ENCODE measurements at places on chromosomes 4 and X.

GRCh38 chr4:36508394-36508793 lies 227.0 kb downstream of the DTHD1 start:
- no peak for DNase-seq

GRCh38 chrX:9515973-9516538 lies 51.2 kb downstream of the TBL1X start:
- no peak for DNase-seq

GRCh38 chr4:86976801-86977485 lies 42.1 kb downstream of the AFF1 start:
- DNase-seq = no peak

DNA sequence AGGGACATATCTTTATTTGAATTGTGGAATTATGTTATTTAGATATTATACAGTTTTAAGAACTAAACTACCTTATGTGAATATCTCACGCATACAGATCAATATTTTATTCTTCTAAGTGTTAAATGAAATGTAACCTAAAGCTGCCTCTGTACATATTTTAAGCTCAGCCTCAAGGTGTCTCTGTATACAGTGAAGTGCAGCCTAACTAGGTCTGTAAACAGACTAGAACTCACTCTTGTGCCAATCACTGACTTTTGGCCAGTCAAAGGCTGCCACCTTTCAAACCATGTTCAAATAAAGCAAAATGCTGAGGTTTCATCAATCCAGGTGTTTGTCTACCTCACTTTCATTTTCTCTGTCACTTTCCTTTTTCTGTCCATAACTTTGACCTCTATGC lies 1074.5 kb upstream of the PRKX start:
- no peak for DNase-seq

- no peak for DNase-seq
Measured at GRCh38 chrX:134671294-134671693, 13.0 kb upstream of the PLAC1 start.

GRCh38 chr4:151276787-151277562 lies at the start of gene PRSS48:
TSS of gene PRSS48 (plus strand) at chr4:151277161. CDS start at chr4:151277173, 12 bp downstream.
- no peak for DNase-seq

DNA sequence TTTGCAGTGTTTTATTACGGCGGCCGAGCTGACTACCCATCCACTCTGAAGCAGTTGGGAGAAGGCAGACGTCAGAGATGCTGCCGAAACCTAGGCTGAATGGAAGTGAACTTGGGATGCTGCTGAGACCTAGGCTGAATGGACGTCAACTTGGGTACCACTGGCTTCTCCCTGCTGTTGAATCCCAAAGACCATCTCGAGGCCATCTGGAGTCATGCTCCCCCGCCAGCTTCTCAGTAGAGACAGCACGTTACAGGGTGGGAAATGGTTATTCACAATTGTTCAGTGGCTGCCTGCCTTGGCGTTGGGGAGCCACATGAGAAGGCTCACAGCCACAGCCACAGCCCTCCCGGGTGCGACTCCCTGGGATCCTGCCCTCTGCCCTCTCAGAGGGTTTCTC lies 40.9 kb downstream of the P2RY8 start:
- DNase-seq = no peak

Measured in AML-193 (cell line).